ENCODE measurements at places on chromosomes 7 and 10. TPM values are rescaled to one million over a fixed set of nuclear protein-coding genes. Genes with fewer than 3 reads are reported as not detected.

DNA sequence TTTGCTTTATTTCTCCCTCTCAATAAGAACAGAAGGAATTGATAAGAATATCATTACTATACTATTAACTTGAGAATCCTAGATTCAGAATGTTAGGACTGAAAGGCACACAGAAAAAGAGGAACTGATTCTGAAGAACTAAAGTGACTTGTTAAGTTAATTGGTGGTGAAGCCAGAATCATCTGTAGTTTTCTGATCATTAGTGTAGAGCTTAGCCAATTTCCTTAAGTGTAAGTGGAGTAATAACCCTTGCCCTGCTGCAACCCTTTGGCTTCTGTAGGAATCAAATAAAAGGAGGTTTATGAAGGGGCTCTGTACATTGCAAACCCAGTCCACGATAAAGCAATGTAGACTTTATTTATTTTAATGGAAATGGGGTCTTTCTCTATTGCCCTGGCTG, 1186.0 kb downstream of the SORCS3 start:
- DNase-seq = no peak

GRCh38 chr7:157439149-157439548, 102.3 kb downstream of the DNAJB6 start:
- DNase-seq = no peak

- DNase-seq = no peak
These were observed 19.6 kb upstream of the GIMAP2 start for GRCh38 chr7:150665896-150666295.

DNA sequence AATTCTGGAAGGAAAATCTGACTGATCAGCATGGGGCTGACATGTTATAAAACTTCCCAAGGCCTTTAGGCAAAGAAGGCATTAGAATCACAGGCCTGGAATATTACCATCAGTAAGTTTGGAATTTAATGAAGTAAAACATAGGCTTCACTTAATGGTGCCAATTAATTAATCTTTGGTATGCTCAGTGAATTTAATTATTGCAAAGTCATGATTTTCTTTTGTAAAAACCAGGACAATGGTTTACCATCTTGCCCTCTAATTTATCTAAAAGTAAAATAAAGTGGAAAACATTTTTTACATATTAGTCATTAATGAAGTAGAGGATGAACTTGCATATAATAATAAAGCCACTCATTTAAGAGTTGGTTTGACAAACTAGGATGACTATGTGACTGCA, 220.3 kb downstream of the SEC23IP start:
- DNase-seq = no peak

DNA sequence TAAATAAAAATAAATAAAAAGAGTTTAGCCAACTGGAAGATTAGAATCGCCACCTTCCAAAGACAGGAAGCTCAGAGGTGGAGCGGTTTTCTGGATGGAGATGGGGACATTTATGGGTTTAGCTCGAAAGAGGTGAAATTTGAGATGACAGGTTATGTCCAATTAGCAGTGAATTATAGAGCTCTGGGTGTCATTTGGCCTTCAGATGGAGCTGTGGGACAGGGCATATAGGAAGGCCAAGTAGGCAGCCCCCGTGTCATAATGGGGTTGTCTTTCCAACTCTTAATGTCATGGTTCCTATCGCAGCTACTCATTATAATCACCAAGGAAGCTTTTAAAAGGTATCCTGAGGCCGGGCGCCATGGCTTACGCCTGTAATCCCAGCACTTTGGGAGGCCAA, 21.0 kb upstream of the EEPD1 start:
- no peak for DNase-seq

GRCh38 chr7:46247664-46248063, 326.6 kb upstream of the IGFBP3 start:
- no peak for DNase-seq

GRCh38 chr7:6161463-6162330, 110.7 kb downstream of the CYTH3 start:
- no peak for DNase-seq

Gene WASHC2A
- 28.3 TPM for total RNA-seq

Gene LRGUK
- total RNA-seq = 0.17 TPM

Gene NXPH1
- total RNA-seq = not detected

Gene MICALL2
- total RNA-seq = 20.8 TPM

Gene ZNF316
- 8.5 TPM for total RNA-seq

Gene ASB10
- total RNA-seq = not detected

Data from foreskin keratinocyte (primary cell).